Muscle of arm (tissue), 14 donors: ENCODE measurements at places on chromosomes 6 and 20.

DNA sequence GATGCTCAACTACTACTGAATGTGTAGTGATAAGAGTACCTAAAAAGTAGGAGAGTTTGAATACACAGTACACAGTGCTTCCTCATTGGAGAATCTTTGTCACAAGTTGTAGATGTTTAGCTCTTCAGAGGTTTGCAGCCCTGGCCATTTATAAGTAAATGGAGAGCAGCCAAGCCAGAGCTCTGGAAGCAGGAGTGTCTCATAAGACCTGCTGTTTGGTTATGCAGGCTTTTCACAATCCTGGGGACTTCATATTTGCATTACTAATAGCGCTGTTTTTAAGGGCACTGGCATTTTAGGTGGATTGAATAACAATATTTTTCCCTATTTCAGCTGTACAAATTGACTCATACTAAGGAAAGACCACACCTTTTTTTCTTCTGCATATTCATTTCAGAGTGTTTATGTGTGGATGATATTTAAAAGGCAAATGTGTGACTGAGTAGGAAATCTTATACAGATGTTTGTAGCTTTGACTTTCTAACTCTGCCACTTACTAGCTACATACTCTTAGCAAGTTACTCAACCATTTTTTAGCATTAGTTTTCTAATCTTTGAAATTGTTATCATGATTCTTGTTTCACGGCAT lies 730.5 kb upstream of the MAP3K7 start:
- DNase-seq: peak; percentile 22

- no peak for DNase-seq
Measured at GRCh38 chr20:31678389-31679356, 41.0 kb downstream of the COX4I2 start.

- no peak for DNase-seq
Measured at GRCh38 chr20:56943946-56944945, 315.1 kb downstream of the TFAP2C start.

GRCh38 chr20:62606551-62607201 lies 35.6 kb upstream of the SLCO4A1 start:
- DNase-seq: no peak

DNA sequence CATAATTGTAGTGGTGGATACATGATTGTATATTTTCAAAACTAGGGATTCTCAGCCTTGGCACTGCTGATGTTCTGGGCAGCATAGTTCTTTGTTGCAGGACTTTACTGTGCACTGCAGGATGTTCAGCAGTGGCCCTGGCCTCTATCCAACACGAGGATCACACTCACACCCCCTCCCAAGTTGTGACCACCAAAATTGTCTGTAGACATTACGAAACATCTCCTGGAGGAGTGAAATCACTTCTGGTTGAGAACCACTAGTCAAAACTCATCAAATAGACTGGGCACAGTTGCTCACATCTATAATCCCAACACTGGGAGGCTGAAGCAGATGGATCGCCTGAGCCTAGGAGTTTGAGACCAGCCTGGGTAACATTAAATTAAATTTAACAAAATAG lies 123.1 kb upstream of the CDYL start:
- no peak for DNase-seq

- no peak for DNase-seq
Measured at GRCh38 chr6:112332274-112332673, 14.9 kb upstream of the RFPL4B start.

GRCh38 chr20:58864346-58864745 lies 11.8 kb downstream of the GNAS start:
- DNase-seq: no peak
